ENCODE measurements at places on chromosomes 2 and 18.

DNA sequence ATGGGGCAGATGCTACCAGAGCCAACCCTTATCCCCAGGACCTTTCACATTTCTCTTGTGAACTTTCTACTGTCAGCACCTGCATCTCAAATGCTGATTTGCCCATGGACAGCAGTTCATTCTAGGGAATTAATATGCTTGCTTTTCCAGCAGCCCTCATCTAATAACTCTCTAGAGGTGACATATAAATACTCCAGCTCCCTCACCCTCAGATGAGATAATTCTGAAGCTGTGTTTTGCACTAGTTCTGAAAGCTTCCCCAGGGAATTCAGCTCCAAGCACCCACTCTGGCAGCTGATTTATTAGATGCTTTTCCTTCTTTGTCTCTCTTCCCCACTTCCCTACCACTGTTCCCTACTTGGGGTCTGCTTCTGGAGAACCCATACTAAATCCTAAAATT is 62.1 kb downstream of the PLCL1 start:
- DNase-seq, result no peak

- no peak for DNase-seq
Measured at GRCh38 chr2:239271882-239272281, 128.9 kb downstream of the HDAC4 start.

DNA sequence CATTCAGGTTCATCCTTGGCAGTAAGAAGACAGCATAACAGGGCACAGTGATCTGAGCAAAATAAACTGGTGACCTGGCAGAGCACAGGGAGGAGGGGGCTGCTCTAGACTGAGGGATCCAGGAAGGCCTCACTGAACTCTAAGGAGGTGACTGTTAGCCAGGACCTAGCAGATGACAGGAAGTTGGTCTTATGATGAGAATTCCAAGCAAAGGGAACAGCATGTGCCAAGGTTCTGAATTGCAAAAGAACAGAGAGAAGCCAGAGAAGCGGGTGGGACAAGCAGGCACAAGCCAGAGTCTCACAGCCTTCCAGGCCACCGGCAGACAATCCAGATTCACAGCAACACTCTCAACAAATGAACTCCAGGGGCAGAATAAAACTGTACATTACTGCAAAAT is 152.7 kb upstream of the PTPRM start:
- DNase-seq, result no peak

DNA sequence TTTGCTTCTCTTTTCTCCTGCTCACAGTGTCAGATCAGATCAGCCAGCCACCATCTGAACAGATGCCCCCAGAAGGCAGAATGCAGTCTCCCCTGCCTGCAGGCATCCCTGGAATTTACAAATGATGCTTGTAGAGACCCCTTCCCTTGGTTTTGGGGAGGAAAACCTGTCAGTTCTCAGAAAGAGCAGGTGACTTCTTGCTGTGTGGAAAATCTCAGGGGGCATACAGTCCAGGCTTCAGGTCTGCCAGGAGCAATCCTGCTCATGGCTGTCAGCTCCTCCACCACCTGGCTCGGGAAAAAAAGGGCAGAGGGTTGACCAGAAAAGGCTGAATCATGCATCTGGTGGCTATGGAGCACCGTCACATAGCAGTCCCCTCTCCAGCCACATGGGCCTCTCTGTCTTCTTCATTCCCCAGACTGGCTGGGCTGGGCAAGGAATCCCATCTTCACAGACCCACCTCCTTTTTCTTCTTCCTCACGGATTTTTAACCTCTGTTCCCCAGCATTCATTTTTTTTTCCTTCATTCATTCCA is 107.0 kb downstream of the KCNF1 start:
- no peak for DNase-seq

- DNase-seq, result no peak
Measured at GRCh38 chr2:72956050-72956395, 38.7 kb downstream of the EMX1 start.

GRCh38 chr18:25459814-25460213 is 107.8 kb upstream of the ZNF521 start:
- DNase-seq, result no peak

GRCh38 chr2:180722551-180723239 is 257.7 kb upstream of the UBE2E3 start:
- no peak for DNase-seq
